ENCODE measurements at places on chromosomes 6 and 20.
A peak's percentile ranks its signal among the peaks of the same experiment; 100 is the strongest.

GRCh38 chr20:47585087-47585747 is 83.5 kb downstream of the NCOA3 start:
- DNase-seq, result no peak

DNA sequence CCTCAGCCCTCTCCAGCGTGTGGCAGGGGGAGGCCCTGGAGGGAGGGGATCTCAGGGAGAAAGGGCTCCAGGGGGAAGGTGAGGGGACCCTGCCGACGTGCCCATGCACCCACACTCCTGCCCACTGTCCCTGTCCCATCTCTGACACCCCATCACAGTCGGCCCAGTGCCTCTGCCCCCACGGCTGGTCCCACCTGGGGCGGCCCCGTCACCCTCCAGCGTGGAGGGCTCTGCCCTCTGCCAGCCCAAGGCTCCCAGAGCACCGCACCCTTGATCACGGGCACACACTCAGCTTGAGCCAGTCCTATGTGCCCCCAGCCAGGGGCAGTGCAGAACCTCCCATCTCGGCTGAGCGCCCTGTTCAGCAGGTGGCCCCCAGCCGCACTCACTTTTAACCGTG is 9.2 kb downstream of the SLC4A11 start:
- no peak for DNase-seq

DNA sequence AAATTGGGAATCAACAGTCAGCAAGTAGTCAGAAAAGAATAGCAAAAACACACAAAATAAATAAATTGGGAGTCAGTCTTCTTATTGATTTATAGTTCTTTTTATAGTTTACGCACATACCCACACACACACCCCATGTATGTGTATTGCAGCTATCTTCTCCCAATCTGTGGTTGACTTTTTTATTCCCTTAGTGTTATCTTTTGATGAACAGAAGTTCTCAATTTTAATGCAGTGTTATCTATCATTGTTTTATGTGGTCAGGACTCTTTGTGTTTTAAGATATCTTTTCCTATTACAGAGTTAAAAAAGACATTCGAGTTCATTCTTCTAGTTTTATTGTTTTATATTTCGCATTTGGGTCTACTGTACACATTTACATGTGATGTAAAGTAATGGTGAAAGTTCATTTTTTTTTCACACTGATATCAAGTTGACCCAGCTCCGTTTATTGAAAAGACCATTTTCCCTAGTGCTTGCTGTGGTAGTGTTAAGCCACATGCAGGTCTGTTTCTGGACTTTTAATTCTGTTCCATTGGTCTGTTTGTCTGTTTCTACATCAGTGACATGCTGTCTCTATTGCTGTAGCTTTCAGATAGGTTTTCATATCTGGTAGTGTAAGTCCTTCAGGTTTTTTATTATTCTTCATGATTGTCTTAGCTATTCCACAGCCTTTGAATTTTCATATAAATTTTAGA is 78.4 kb downstream of the ZFAND3 start:
- no peak for DNase-seq

GRCh38 chr20:3297079-3297378 is 58.0 kb upstream of the SLC4A11 start:
- no peak for DNase-seq

- DNase-seq, result peak; percentile 59
Observed at GRCh38 chr20:35502352-35502751, 27.1 kb downstream of the C20orf173 start.

DNA sequence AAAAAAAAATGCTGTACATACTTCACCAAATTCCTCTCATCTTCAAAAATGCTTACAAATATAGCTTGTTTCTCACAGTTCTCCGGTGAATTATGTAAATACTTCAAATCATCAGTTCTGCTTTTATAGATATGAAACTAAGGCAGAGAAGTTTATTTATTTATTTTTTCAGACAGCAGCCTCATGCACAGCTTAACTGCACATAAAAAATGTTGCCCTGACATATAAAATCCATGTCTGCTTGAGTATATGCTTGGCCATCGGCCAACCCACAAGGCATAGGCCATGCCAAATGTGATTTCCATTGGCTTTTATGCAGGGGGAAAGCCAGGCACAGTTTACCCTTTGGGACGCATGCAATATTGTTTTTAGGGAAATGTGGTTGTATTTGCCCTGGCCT is 57.3 kb upstream of the PHACTR2 start:
- DNase-seq, result no peak

DNA sequence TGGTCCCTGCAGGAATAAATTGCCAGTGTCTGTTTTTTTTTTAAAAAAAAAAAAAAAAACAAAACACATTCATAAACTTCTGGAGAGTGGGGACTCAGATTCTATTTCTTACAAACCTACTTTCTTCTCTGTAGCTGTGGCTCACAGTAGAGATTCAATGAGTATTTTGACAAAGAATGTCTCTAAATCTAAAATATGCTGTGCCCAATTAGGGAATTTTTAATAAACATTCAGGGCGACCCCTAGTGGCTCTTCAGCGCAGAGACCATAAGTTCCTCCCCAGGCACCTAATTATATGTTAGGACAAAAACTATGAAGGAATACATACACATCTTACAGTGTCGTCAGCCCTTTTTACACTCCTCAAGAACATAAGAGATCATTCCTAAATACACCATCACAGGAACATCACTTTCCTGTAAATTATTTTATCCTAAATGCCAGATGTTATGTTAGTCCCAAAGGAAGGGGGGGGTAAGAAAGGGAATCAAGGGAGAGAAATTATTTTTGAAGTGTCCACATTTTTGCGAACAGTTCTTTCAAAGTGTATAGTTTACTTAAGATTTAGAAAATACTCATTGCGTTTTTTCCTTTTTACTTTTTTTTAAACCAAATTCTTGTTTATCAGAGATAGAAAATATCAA is 21.8 kb upstream of the NAA20 start:
- peak; percentile 62 for DNase-seq

DNA sequence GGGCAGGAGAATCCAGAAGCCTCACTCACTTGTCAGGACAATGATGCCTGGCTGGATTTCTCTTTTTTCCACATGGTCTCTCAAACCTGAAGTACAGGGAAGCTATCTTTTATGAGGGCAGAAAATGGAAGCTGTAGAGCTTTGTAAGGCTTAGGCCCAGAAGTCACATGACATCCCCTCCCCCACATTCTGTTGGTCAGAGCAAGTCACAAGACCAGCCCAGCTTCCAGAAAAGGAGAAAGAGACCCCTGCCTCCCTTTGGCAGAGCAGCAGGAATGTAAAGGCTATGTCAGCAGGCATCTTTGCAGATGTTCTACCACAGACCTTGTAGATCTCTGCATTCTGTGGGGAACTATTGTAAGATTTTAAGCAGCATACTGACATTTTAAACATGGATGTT is 245.5 kb downstream of the SLC35F1 start:
- DNase-seq, result no peak

GRCh38 chr6:15399641-15400470 is 154.0 kb downstream of the JARID2 start:
- no peak for DNase-seq

GRCh38 chr6:108807928-108808327 is 40.3 kb upstream of the ARMC2 start:
- DNase-seq, result no peak

DNA sequence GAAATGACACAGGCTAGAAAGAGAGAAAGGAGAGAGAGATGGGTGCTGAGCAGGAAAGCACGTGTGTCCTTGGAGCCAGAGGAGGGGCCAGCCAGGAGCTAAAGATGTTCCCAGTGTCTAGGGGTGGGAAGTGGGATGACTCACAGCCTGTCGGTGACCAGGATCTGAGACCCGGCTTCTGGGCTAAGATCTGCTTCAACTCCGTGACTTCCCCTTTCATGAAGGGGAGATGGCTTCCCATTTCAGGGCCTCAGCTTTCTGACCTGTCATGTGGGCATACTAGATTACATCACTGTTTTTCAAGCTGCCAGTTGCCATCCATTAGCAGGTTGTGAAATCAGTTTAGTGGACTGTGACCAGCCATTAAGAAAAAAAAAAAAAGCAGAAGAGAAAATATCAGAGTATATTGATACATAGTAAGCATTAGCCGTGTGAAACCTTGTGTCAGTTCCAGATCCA is 5.4 kb downstream of the TGM3 start:
- DNase-seq, result peak; percentile 99

DNA sequence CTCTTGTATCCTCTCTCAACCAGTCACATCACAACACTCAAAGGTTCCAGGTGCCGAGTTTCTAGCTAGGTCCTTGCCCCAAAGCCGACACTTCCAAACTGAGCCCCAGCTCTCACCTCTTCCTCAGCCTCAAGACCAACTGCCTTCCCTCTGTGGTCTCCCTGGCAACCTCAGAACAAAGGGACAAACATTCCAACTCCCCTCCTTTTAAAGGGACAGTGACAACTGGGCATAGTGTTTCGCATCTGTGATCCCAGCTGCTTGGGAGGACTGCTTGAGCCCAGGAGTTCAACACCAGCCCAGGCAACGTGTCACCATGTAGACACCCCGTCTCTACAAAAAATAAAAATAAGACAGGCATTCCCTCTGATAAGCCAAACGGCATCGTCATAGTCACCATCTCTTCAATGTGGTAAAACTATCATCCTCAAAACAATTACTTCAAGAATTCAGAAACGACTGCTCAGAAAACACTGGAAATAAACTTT is 11.3 kb downstream of the DIDO1 start:
- peak; percentile 22 for DNase-seq

- DNase-seq, result no peak
Observed at GRCh38 chr6:98486057-98486456, 348.3 kb upstream of the POU3F2 start.

DNA sequence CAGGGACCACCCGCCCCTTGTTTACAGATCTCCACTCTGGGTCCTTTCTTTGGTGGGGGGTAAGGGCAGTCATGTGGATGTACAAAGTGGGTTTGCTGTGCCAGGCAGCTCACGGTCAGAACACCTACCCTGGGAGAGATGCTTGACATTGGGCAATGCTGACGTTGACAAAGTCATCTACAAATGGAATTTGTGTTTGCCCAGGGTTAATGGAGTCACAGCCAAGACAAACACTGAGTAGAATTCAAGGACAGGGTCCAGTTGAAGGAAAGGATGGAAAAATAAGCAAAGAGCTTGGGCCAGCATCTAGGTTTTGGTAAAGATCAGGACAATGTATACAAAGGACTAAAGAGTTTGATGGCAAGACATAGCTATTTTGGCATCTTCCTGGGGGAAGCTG is 54.7 kb downstream of the MOCS1 start:
- DNase-seq, result no peak

DNA sequence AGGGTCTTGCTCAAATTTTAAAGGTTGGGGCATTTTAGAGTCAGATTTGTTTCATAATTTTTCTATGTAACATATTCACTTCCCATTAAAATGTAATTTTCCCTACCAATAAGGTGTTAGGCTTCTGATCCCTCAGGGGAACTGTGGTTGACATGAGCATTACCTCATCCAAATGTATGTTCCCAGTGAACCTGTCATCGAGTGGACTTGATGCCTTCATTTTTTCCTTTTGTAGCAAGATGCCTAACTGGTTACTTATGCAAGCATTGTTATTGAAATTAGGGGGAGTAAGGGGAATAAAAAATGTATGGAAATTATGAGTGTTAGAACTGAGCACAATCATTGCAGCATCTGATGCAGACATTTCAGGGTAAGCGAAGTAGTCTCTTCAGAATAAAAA is 360.5 kb downstream of the BCKDHB start:
- DNase-seq, result no peak

DNA sequence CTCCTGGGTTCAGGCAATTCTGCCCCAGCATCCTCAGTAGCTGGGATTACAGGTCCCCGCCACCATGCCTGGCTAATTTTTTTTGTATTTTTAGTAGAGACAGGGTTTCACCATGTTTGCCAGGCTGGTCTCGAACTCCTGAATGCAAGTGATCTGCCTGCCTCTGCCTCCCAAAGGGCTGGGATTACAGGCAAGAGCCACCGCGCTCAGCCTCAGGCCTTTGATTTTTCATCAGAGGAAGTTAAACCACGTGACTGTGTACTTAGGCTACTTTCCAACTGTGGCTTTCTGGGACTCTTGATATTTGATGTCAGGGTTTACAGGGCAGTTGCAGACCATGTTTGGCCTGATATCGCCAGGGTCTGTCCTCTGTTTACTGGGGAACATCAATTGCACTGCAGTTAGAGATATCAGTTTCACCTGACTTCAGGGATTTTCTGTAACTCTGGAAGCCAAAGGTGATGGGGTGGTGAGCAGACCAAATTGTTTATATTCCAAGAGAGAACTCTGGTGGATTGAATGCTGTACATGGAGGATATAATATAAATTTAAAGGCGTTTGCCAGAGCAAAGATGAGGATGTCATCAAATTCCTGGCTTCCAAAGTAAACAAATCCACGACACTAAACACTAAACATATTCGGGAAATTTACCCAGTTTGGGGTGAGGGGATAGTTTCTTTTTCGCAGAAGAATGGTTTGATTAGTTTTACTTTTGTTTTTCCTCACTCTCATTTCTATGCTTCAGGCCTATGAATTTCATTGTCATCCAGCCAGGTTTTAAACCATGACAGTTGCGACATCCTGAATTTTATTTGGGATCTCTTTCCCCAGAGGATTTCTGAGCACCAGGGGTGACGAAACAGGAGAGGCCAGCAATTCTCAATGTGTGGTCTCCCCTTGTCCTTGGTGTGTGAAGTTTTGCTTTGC is 4.2 kb downstream of the PSMF1 start:
- DNase-seq, result peak; percentile 48

GRCh38 chr6:46652232-46652602 is 401 bp downstream of the CYP39A1 start:
- DNase-seq, result no peak

GRCh38 chr6:2866171-2866846 is 24.6 kb upstream of the SERPINB1 start:
- DNase-seq, result no peak

DNA sequence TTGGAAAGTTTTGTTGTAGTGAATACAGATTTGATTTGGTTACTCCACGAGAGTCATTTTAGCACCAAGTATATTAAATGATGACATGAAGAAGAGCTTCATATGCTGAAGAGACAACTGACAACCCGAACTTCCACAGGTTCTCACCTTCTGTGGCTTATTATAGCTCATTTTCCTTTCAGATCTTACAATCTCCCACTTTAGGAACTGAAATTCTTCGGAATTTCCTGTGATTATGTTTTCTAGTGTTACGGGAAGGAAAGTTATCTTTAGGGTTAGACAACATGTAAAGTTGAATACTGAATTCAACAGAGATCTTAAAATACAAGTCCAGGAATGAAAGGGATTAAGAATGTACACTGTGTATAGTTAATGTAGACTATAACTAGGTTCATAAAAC is 49.6 kb upstream of the TXNDC5 start:
- no peak for DNase-seq

- no peak for DNase-seq
Observed at GRCh38 chr20:24702501-24703283, 233.3 kb downstream of the SYNDIG1 start.

DNA sequence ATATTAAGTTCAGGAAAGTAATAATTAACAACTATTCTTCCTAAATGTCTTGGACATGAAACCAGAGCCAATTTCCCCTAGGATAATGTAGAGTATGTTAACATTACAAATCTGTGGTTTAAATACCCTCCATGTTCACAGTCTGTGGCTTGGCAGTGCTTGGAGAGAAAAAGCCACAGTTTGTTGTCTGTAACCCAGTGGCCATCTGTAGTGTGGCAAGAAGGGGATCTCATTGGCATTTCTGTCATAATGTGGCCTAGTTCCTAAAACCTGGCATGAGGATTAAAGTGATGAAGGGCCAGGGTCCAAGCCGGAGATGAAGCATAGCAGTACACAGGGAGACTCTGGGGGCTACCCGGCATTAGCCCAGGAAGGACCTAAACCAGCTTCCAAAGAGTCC is 31.2 kb downstream of the SYNE1 start:
- no peak for DNase-seq

GRCh38 chr20:34461779-34462087 is 54.5 kb upstream of the DYNLRB1 start:
- DNase-seq, result no peak

All from inflammatory macrophage (primary cell).